ENCODE measurements at places on chromosomes 1 and 21.
A peak's percentile ranks its signal among the peaks of the same experiment; 100 is the strongest.

DNA sequence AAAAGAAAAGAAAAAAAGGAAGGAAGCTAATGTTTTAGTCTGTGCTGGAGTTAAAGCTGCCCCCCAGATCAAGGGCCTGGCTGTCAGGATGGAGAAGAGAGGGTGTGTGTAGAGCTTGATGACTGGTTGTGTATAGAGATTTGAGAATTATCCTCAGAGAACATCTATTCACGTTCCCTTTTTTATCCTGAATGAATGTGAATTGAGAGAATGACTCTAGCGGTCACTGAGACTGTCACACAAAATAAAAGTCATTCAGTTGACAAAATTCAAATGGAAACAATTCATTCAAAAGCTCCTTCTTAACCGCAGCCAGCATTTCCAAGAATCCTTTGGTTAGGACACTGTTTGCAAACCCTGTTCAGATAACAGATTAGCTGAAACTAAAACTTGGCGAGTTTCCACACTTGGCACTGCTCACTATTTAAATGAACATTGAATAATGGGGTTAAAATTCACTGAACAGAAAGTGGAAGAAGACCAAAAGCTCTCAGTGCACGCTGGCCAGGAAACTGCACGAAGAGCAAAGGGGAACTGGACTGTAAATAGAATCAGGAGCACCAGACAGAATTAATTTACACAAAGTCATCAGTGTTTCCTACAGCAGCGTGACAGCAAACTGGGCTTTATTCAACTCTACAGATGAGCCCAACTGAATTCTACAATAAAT lies 13.6 kb upstream of the FAM89A start:
- peak; percentile 69 for DNase-seq

GRCh38 chr1:231554969-231555368 lies 26.5 kb downstream of the TSNAX start:
- no peak for DNase-seq

DNA sequence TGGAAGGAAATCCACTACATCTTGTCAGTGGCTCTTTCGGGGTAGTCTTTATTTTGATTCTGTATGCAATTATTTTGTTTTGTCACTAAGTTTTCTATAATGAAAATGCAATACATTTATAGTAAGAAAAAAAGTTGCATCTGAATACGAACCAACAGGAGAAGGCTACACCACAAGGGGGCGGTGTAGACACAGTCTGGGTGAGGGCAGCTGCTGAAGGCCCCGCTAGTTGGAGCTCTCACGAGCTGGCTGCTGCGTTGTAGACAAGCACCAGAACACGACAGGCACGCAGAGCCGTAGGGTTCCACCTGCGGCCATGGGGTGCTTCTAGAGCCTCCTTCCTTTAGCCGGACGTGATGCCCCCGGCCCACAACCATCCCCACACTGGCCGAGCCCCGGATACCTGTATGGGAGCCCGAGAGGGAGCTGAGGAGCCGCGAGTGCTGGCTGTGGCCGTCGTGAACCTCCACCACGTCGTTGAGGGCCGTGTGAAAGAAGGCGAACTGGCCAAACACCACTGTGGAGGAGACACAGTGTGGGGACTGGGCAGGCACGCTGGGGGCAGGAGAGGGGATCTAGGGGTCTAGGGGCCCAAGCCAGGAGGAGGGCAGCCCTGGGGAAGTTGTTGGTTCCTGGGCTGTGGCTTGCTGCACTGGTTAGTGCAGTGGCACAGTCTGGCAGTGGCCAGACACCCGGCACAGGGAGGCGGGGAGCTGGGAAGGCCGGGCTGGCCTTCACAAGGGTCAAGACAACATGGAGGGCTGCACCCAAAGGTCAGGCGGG lies 160.8 kb downstream of the ZSCAN20 start:
- DNase-seq = peak; percentile 84

GRCh38 chr1:160658814-160659193 lies 12.0 kb upstream of the SLAMF1 start:
- DNase-seq = no peak

DNA sequence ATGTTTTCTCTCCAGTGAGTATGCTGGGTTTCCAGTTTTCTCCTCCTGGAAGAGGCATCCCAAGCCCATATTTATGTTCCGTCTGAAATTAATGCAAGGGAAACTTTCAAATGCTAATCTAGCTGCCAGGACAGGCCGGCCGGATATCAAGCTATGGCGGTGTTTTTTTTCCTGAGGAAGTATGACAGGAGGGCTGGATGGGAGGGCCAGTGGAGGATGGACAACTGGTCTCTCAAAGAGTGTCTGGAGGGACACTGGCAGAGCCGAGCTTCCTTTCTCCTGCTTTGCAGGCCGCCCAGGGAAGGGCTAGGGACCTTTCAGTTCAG lies 212.7 kb downstream of the TRABD2B start:
- no peak for DNase-seq

GRCh38 chr1:147812799-147813198 lies 52.4 kb upstream of the GJA5 start:
- DNase-seq = no peak

DNA sequence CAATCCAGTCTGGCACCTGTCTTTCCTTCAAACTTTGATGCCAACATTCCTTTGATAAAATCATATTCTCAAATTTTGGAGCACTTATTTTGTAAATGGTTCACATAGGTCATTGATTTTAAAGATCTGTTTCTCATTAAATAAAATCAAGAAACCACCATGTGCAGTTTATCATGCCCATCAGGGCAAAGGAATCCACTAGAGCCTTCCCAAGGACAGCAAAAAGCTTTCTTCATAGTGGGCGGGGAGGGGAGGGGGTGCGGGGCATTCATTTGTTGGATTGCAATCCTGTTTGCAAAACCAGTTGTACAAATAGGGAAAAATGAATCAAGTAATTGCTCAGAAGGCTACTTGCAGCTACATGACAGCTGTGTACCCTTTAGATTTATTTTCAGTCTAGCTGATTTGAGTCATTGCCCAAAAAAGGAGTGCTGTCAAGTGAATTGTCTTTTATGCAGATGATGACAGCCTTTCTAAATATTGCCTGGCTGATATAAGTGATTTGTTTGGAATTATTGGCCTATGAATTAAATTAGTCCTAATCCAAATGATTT lies 23.0 kb downstream of the LRRC8B start:
- peak; percentile 54 for DNase-seq

DNA sequence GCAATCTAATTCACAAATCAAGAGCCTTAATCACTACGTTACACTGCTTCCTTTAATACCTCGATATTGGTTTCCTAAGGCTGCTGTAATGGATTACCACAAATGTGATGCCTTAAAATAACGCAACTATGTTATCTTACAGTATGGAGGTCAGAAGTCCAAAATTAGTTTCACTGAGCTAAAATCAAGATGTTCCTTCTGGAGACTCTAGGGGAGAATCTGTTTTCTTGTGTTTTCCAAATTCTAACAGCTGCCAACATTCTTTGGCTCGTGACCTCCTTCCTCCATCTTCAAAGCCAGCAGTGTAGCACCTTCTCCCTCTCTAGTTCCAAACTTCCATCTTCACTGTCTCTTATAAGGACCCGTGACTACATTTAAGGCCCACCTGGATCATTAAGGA lies 335.0 kb upstream of the NFIA start:
- DNase-seq = no peak

- no peak for DNase-seq
These were observed 101.8 kb downstream of the PCNX2 start for GRCh38 chr1:233193741-233194140.

GRCh38 chr1:171038284-171038683 lies 52.4 kb upstream of the FMO3 start:
- no peak for DNase-seq

- no peak for DNase-seq
These were observed 8.1 kb downstream of the PSRC1 start for GRCh38 chr1:109274533-109275476.

GRCh38 chr1:97907886-97908285 lies 12.9 kb downstream of the DPYD start:
- DNase-seq = peak; percentile 60

- peak; percentile 52 for DNase-seq
These were observed 414.3 kb upstream of the NR5A2 start for GRCh38 chr1:199612976-199613774.

DNA sequence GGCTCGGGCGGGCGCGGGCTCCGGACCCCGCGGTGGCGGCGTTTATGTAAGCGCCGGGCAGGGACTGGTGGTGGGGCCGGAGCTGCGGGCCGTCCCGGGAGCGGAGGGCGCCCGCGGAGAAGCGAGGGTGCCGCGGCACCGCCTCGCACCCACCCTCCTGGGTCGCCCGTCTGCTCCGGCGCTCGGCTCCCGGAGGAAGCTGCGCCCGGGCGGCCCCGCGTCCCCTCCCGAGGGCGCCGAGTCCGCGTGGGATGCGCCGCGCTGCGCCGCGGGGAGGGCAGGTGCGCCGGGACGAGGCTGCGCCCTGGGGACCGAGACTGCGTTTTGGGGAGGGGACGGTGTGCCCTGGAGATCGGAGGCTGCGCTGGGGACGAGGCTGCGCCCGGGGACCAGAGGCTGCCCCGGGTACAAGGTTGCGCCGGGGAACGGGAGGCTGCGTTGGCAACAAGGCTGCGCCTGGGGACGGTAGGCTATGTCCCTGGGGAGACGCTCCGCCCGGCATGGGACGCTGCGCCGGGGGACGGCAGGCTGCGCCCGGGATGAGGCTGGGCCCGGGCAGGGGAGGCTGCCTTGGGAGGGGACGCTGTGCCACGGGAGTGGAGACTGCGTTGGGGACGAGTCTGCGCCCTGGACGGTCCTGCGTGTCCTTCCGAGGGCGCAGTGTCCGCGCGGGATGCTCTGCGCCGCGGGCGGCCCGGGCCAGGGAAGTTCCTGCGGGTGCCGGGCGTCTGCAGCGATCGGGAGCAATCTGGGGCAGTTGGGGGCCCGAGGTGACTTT lies 627 bp downstream of the ADARB1 start:
- DNase-seq = peak; percentile 13

- peak; percentile 38 for DNase-seq
These were observed 686 bp downstream of the KMO start for GRCh38 chr1:241532864-241533263.

- DNase-seq = no peak
These were observed 732.3 kb downstream of the NCAM2 start for GRCh38 chr21:21730512-21730911.

- DNase-seq = peak; percentile 44
These were observed 20.0 kb downstream of the METTL13 start for GRCh38 chr1:171801487-171801891.

DNA sequence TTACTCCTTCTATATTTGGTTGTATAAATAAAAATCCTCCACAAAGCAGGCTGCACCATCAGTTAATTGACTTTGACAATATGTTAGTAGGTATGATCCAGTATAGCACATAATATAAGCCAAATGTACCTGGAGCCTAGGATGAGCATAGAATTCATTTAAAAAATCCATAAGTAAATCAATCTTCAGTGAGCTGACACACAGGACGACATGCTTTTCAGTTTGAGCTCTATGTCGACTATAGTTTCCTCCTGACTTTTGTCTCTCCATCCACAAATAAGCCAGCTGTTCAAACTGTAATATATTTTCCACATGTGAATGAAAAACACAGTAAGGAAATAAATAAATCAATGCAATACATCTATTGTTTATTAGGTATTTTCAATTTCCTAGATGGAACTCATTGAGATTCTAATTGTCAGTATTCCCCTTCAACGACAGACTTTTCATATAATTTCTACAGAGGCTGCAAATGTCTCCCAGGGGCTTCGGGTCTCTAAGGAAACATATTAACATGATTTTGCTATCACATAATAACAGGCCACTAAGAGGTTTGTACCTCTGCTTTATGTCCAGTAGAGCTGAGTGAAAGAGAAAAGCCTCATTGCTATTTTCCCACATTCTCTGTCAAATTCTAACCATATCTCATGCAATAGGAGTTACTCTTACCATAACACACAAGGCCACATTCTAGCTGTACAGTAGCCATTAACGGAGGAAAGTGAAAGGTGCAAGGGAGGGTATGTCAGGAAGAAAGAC lies 180.1 kb downstream of the KCNT2 start:
- no peak for DNase-seq

DNA sequence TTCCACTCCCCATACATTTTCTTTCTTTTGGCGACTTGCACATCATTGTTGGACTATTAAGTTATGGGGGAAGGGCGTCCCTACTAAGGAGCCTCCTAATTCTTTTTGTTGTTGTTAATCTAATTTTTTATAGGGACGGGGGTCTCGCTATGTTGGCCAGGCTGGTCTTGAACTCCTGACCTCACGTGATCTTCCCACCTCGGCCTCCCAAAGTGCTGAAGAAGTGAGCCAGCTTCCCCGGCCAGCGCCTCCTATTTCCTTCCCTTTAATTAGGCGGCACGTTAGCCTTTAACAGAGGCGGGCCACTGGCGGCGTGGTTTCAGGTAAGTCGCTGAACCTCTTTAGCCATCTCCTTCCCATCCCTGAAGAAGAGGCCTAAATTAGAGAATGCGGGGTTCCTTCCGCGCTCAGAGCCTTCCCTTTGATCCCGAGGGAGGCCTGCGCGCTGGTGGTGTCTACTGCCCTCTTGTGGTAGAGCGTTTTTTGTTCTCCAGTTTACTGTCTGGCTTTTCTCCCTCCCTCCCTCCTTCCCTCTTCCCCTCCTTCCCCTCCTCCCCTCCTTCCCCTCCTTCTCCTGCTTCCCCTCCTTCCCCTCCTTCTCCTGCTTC lies 38.1 kb downstream of the TNFRSF9 start:
- DNase-seq = peak; percentile 72

DNA sequence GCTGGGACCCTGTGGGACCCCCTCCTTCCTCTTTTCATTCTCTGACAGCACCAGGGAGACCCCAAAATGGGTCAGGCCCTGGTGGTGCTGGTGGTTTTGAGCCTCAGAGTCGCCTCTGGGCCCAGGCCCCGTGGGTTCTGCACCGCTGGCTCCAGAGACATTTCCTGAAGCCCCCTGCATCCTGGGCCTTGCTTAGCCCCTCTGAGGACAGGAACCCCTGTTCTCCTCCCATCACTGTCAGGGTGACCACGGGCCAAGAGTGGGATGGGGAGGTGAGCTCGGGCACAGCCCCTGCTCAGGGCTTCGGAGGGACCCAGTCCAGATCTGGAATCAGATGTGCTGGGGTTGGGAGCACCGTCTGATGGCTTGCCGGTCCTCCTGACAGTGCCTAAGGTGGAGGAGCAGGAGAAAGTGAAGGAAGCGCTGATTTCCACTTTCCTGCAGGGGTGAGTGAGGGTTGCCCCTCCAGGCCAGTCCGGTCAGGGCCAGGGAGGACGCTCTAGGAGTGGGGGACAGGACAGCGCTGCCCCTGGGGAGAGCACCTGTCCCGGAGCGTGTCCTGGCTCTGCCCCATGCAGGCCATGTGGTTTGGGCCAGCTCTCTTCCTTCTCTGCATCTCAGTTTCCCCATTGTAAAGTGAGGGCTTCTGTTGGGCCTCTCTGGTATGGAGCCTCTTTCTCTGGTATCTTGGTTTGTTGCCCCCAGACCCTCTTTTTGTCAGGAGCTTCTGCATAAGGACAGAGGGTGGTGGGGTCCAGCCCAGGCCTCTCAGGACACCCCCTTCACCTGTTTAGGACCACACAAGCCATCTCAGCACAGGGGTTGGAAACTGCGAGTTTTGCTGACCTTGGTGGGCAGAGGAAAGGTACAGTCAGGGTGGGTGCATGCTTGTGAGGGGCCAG lies 71.0 kb downstream of the TRIM11 start:
- no peak for DNase-seq

Data from inflammatory macrophage (primary cell).